Motor neuron (in vitro differentiated cells): ENCODE measurements at places on chromosomes 6 and 20. TPM values are rescaled to one million over a fixed set of nuclear protein-coding genes. Genes with fewer than 3 reads are reported as not detected.
A peak's percentile ranks its signal among the peaks of the same experiment; 100 is the strongest.

Gene OPN5
- 0.46 and 0.73 TPM in 2 replicates for total RNA-seq

- no peak for ATAC-seq
Measured at GRCh38 chr6:147693181-147693580, 184.7 kb downstream of the SAMD5 start.

DNA sequence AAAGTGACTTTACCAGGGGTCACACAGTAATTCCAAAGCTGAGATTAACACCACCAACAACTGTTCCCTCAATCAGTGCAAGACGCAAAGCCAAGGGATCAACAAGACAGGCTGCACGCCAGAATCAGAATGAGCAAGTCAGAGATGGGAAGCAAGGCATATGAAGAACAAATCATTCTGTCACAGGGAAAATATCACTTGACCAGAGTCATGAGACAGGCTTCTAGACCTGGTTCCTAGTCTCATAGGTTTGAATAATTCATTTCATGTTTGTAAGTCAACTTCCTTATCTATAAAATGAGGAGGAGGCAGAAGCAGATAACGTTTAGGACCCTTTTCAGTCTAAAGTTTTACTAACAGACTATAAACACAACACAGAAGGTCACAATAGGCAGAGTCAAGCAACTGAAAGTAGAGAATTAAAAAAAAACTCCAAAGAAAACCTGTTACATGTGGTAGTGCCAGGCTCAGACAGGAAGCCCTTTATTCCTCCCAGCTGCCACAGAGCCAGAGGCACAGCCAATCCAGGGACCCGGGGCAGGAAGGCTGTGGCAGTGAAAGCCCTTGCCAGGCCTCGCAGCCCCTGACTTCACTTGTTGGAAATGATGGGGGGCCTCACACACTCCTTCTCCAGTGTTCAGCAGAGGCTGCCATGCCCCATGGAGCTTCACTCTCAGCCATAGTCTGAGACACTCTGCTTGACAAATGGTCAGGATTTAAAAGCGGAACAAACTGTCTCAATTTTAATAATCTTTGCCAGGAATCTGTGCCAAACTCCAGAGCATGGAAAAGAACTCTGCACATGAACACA lies 29.2 kb upstream of the DST start:
- ATAC-seq, result peak; percentile 75

Gene JPH2
- total RNA-seq, result 0.22 and 0.31 TPM in 2 replicates

GRCh38 chr20:1319051-1319450 lies 9.9 kb downstream of the SDCBP2 start:
- no peak for ATAC-seq

DNA sequence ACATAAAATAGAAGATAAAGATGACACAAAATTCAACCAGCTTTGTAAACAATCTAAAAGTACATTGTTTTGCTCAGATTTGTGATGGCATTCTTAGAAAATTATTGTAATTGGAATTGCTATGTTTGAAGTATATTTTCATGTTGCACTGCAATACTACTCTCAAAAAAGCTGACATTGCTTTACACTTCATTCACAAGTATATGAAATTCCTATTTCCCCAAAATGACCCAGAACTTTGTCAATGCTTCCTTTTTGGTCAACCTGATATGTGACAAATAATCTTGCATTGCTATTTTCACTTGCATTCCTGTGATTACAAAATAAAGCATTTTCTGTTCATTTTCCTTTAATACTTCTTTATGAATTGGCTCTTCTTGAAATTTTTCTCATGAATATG lies 104.1 kb upstream of the BMP5 start:
- no peak for ATAC-seq

Gene BANF2
- total RNA-seq, result not detected in 2 replicates

- no peak for ATAC-seq
Measured at GRCh38 chr20:16229813-16230212, 343.4 kb downstream of the KIF16B start.

Gene SLPI
- total RNA-seq, result not detected in 2 replicates

DNA sequence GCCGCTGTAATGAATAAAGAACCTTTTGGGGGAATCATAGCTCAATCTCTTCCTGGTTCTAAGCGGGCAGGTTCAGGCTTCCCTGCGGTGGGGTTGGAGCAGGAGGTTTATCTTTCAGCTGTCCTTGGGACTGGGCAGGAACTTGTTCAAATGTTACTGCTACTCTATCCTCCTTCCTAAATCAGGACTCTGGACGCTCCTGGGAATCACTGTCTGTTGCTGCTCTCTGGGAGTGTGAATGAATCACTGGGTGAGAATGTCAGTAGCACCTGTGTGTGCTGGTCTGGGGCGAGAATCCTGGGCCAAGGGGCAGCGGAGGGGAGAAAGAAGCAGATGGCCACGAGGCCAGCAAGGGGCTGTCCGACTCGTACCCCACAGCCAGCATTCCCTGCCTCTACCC lies 65.4 kb upstream of the ZNFX1 start:
- no peak for ATAC-seq

Gene PDSS2
- total RNA-seq, result 12.4 and 12.6 TPM in 2 replicates

DNA sequence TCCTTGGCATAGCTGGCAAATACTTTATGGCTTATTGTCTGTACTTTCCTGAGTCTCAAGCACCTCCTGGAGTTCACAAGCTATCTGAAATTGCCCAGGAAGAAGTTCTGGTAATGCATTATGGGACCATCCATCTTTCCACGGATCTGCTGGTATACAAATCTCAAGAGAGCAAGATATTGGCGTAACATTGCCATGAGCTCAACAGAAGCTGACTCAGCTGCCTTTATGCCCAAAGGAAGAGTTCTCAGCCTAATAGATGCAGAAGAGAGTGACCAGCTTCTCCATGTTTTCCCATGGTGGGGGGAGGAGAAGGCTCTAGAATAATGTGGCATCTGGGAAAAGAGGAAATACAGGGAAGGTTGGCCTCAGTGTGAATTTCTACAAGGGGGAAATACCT lies 78.7 kb downstream of the UST start:
- no peak for ATAC-seq

- ATAC-seq, result no peak
Measured at GRCh38 chr20:57432862-57433491, 41.8 kb downstream of the RBM38 start.

DNA sequence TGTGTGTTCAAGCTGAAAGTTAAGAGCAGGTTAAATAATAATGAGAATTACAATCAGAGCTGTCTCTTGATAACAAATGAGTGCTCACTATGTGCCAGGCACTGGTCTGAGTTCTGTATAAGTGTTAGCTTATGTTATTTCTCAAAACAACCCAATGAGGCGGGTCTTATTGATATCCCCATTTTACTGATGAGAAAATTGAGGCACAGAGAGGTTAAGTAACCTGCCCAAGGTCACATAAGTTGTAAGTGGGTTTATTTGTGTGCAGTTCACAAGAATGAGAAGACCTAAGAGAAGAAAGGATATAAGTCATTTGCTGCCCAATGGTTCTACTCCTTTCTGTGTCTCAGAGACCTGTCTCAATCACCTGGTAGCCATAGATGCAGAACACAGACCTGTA lies 34.1 kb upstream of the ARMH2 start:
- ATAC-seq, result no peak

DNA sequence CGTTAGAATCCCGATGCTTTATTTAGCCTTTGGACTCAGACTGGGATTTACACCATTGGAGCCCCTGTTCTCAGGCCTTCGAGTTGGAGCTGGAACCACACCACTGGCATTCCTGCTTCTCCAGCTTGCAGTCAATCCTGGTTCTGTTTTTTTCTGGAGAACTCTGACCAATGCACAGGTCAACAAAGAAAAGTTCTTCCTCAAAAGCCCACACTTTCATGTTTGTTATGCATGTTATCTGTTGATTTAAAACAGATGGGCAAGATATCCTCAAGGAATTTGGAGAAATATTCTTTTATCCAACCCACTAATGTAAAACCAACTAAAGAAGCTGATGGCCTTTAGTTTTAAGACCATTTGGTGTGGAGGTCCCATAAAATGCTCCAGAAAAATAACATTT lies 205.7 kb downstream of the ANKRD60 start:
- no peak for ATAC-seq

- ATAC-seq, result no peak
Measured at GRCh38 chr6:36755435-36756348, 58.1 kb downstream of the RAB44 start.

GRCh38 chr20:63896264-63897105 lies 1.6 kb downstream of the DNAJC5 start:
- ATAC-seq, result peak; percentile 46

GRCh38 chr6:42269974-42270510 lies 52.4 kb upstream of the MRPS10 start:
- no peak for ATAC-seq
